ENCODE measurements at places on chromosomes 12 and 14.

DNA sequence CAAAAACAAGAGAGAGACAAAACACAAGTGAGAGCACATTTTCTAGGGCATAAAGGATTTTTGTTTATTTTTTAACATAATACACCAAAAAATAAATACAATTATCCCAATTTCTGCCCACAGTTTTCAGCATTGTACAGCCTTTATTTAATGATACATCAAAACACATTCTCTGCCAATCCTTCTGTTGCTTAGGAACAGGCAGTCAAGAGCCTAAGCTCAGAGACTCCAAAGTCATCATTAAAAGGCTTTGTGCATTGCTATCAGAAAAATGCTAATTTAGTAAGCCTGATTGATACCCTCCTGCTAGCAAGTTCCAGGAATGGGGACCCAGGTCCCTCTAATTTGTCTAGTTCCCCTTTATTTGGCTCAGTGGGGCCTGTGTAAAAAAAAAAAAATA lies 536.5 kb downstream of the RPS29 start:
- DNase-seq: no peak

DNA sequence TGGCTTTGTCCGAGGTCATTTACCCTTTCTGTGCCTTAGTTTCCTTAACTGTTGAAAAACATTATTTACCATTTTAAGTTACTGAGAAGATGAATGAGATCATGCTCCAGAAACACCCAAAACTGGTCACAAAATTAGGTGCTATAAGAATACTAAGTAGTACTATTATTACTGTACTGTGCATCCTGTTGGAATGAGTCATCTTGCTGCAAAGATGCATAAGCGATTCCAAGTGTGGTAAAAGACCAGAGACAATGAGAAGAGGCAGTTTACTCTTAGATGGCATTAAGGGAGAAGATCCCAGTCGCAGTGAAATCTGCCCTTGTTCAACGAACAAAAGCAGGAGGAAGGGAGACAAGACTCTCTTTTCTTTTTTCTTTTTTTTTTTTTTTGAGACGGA lies 4.2 kb upstream of the PLEKHA5 start:
- no peak for DNase-seq

DNA sequence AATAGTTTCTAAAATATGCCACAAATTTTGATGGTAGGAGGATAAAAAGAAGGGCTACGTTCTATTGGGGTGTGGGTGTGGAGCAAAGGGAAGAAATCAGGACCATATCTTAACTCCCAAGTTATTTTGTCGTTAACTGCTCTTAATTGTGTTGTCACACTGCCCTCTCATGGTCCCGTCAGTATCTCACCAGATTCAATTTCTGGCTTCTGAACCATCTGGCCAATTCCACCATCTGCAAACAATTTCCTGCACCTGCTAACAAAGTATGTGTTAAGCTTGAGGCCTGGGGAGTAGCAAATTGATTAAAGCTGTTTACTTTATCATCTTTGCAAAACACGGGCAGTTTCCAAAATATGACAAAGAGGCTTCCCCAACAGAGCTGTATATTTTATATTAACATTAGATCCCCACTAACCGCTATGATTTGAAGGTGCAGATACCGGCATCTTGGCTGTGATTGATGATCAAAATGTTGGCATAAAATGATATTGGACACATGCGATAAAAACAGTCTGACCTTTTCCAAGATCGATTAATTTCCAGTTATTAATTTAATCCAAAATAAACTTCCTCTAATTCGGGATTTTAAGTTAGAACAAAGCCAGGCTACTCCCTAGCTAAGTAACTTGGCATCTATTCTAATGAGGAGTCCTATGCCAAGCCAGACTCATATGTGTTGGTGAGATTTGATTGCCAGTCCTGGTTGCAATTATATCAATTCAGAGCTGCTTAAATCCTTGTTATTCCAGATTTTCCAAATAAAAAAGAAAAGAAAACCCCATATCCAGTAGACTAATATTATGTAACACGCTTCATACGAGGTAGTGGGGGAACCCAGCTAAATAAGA lies 6.9 kb upstream of the DNM1L start:
- peak; percentile 77 for DNase-seq

GRCh38 chr12:87866578-87867292 lies 162.5 kb downstream of the C12orf50 start:
- no peak for DNase-seq

DNA sequence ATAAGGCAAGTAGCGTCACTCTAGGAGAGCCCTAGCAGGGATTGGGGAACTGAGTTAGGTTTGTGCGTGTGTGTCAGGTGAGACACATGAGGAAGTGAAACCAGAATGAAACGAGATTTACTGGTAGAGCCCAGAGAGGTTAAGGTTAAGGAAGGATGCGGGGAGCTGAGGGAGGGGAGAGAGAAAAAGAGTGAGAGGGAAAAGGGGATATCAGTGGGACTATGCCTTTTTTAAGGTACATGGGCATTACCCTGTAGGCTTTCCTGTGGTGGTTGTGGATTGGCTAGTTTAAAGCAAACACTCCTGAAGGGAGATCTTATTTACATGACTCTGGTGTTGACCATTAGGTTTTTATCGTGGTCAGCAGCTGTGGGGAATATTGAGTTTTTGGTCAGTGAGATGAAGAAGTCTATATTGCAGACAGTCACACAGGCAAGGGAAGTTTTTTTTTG lies 13.9 kb downstream of the ZDHHC17 start:
- DNase-seq: no peak

- no peak for DNase-seq
These were observed 162.1 kb upstream of the TMTC2 start for GRCh38 chr12:82524641-82525040.

DNA sequence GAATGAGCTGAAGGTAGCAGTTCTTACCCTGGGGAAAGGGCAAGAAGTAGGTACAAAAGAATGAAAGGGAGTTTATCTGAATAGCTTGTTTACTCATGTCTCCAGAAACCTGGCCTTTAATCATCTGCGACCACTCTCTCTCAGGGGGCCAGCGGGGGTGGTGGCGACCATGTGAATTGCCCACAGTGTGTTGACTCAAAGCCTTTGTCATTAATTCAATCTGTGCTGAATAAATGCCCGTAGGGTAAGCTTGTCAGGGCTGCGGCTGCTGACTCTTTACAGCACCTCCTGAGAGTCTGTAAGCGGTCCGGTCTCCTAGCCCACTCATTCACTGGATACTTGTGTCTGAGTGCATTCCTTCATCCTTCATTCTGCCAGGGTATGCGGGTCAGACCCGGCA lies 874.4 kb downstream of the SLC6A15 start:
- DNase-seq: no peak

- no peak for DNase-seq
These were observed 36.1 kb downstream of the CRY1 start for GRCh38 chr12:107057071-107057834.

GRCh38 chr14:80212023-80212397 lies 706 bp upstream of the DIO2 start:
- DNase-seq: no peak

GRCh38 chr12:49696723-49697122 lies 10.5 kb downstream of the FMNL3 start:
- no peak for DNase-seq

GRCh38 chr12:14138495-14138894 lies 157.1 kb upstream of the GRIN2B start:
- no peak for DNase-seq

- DNase-seq: no peak
These were observed 233.0 kb downstream of the SSPN start for GRCh38 chr12:26428420-26428819.

DNA sequence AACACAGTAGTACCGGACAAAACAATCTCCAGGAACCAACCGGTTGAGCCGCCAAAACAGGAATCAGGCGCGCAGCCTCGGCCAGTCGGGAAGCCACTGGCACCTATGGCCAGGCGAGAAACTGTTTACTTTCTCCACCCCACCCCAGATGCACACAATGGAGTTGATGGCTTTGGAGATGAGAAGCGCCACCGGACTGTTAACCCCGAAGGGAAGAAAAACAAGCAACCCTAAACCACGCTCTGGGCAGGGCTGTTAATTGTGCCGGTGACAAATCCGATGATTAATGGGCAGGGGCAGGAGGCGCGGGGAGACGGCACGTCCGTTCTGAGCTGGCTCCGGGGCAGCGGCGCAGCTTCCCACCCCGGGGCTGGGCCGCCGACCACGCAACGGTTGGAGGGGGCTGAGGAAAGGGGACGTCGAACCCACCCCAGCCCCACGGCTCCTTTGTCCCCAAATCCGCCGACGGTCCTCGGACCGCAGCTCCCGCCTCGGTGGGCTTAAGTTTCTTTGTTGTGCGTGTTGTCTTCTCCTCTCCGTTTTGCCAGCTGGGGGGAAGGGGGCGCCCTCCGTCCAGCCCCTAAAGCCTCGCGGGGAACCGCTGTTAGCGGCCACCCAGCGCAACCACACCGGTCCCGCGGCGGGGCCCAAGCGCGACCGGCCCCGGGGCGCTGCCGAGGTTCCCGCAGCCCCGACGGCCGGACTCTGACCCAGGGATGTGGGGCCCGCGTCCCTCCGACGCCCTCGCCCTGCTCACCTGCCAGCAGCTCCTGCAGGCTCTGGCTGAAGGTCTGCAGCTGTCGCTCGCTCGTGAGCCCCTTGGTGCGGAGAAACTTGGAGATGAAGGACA lies 790 bp downstream of the BTG1 start:
- peak; percentile 67 for DNase-seq

DNA sequence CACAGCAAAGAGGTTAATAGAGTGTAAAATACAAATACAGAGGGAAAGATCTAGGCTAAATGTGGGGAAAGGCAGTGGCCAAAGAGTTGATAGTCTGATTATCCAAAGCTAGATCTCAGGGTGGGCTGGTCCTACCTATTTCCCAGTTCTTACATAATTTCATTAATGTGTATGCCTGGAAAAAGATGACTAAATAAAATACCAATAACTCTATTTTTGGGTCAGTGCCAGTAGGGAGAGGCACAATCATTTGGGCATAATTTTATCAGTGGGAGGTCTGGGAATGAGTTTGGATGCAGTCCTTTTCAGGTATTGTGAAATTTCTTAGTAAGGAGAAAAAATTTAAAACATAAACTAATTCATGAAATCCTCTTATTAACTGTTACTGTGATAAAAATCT lies 30.6 kb upstream of the CLEC14A start:
- DNase-seq: no peak

- no peak for DNase-seq
These were observed 163.9 kb upstream of the RASSF8 start for GRCh38 chr12:25794571-25794970.

- no peak for DNase-seq
These were observed 3.7 kb upstream of the SLC15A5 start for GRCh38 chr12:16281157-16281556.

All from NCI-H2227 treated with DMSO at 0.1 percent for 48 hours (cell line).